Femur (tissue), 1 donor: ENCODE measurements at places on chromosomes 7 and 10.
A peak's percentile ranks its signal among the peaks of the same experiment; 100 is the strongest.

- DNase-seq = peak; percentile 63
These were observed at the start of gene PLAU for GRCh38 chr10:73910764-73911552. Gene PLAU (plus strand): TSS chr10:73911132. CDS start chr10:73911556, 424 bp downstream.

DNA sequence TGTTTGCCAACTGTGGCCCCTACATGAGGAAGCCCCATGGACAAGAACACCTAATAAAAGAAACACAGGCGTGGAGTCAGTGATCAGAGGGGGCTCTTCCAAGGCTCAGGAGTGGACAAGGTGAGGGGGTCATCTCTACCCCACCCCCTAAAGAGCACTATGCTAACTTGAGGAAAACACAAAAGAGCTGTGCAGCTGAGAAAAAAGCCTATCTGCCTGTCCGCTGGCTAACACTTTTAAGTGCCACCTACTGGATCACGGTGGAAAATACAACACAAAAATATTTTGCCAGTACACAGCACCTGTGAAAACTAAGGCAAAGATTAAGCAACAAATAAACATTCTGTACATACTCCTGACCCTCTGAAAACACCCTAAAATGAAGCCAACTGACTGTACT, 53.1 kb upstream of the COBL start:
- no peak for DNase-seq

DNA sequence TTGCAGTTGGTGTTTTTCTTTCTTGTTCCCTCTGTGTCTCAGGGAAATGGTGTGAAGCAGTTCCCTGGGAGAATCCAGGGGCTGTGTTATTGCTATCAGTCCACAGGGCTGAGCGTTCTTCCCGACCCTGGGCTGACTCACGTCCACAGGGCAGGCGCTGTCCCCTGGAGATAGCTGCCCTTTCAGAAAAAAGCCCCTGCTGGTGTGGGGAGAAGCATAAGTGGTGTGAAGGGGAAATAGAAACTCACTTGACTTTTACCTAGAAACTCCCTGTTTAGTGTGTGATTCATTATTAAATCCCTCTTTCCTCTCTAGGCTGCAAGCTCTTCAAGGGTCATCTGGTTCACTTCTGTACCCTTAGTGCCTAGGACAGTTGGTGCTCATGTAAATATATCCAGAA, 63.3 kb upstream of the SMNDC1 start:
- no peak for DNase-seq

DNA sequence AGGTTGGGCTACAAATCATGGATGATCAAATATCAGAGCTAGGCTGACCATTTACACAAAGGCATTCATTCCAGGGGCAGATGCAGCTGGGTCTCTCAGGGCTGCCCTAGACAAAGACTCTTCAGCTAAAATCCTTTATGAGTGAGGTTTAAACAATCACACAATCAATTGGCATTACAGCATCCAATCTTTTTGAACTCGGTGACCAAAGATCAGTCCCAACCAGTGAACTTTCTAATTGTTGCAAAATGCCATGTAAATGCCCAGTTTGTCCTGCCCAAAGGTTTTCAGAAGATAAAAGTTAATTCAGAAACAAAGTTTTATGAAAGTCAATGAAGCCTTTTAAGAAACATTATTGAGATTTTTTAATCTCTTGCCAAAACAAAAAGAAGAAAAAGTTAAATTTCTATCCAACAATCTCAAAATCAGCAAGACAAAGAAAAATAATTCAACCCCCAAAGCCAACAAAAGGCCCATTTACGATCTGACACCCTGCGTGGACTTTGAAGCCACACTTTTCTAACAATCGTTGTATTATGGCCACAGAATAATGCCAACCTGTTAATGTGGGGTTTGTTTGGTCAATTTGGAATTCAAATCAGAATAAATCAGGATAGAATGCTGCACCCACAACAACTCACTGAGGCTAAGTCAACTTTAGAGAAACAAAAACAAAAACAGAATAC, 40.9 kb downstream of the GPR37 start:
- DNase-seq = no peak

DNA sequence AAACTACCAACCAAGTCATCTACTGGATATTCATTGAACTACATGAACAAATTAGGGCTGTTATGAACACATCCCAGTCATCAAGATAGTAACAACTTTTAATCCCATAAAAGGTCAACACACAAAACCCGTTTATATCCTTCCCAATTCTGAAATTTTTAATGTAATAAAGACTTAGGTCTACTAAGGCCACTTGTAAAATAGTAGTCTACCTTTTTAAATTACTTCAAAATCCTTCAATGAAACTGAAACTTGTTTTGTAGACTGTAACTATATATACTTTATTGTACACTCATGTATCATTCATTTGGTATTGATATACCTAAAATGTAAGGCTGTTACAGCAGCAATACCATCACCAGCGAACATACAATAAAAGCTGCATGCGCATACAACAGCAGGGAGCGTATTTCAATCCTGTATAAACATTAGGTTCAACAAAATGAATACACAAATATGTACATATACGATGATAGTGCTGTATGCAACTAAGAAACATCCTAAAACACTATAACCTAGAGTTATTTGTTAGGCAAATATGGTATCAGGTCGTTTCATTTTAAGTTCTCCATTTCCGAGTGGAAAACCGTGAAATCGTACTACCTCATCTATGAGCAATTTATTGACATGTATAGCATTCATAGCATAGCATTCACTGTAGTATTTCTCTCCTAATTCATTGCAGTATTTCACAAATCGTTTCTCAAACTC, 973 bp downstream of the ATAD1 start:
- no peak for DNase-seq

DNA sequence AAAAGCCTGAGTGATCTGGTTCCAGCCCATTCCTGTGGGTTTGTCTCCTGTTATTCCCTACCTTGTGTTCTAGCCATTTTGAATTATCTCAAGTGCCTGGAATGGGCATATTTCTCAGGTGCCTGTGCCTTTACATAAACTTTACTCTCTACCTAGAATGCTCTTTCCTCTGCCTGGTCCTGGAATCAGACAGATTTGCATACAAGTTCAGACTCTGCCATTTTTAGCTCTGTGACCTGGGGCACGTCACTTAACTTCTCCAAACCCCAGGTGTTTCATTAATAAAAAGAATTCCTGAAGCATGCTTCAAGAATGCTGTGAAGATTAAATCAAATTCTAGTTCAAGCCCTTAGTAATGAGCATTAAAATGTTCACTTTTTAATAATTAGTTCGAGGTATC, 7.8 kb downstream of the DCLRE1A start:
- no peak for DNase-seq

DNA sequence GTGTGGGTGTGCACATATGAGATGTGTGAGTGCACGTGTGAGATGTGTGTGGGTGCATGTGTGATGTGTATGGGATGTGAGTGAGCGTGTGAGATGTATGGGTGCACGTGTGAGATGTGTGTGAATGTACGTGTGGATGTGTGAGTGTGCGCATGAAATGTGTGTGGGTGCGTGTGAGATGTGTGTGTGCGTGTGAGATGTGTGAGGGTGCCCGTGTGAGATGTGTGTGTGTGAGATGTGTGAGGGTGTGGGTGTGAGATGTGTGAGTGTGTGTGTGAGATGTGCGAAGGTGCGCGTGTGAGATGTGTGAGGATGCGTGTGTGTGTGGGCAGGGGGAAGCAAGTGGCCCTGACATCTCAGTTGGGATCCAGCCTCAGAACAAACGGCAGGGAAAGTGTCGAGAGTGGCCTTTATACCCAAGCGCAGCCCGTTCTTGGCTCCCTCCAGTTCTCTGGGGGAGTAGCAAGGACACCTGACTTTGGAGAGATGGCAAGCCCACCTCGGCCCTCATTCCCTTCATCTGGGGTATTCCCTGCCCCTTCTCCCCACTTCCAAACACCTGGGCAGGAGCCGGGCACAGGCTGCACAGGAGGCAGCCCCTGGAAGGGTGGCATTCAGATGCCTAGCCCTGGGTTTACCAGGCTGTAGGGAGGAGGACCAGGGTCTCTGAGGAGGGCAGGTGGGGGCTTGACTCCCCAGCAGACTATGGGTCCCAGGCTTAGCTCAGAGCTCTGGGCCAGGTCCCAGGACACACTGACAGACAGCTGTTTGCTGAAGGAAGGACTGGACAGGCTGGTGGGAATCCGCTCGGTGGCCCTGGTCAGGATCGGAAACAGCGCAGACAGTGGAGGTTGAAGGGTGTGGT, 31.6 kb downstream of the PPIF start:
- DNase-seq = peak; percentile 15
